ENCODE measurements at places on chromosomes 7 and 10.

DNA sequence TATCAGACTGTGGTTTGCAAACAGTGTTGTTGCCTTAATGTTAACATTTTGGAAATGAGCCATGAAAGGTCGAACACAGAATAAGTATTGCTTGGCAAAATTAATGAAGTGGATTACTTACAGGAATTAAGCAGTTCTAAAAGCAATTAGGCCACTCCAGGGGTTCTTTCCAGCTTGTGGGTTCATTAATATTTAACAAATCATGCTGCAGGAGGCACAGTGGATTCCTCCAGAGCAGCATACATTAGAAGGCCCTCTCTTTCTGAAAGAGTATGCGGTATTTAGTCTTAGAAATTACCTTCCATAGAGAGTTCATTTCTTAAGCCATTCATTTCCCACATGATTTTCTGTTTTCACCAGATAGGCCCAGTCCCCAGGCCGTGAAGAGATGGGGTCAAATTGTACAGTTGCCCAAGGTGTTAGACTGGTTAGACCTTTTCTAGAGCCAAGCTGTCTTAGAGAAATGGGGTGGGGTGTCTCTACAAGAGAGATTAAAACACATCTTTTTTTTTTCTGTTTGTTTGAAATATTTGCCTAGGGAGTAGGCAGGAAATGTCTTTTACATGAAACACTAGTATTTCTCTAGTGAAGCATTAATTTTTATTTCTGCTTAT lies 40.0 kb upstream of the AGR3 start:
- DNase-seq = no peak

DNA sequence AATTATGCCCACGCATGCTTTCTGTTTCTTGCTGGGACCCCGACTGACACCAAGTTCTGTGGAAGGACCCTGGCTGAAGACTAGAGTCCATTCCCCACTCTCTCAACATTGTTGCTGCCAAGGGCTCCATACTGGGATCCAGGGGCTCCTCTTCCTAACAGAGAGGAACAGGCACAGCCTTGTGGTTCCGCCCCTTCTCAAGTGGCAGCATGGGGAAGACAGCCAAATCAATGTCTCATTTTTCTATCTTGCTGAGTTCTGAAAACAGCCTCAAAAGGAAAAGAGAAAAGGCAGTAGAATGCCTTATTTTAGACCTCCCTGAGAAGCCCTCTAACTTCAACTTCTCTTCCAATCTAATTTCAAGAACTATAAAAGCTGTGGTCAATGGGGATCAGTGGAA lies 23.7 kb upstream of the LAMB1 start:
- no peak for DNase-seq

- no peak for DNase-seq
Observed at GRCh38 chr7:3887096-3887690, 586.1 kb downstream of the SDK1 start.

- DNase-seq = no peak
Observed at GRCh38 chr7:14115701-14116100, 126.2 kb upstream of the ETV1 start.

- DNase-seq = no peak
Observed at GRCh38 chr10:32943395-32943794, 14.6 kb downstream of the ITGB1 start.

GRCh38 chr10:44828508-44829142 lies 82.5 kb upstream of the TMEM72 start:
- DNase-seq = no peak

DNA sequence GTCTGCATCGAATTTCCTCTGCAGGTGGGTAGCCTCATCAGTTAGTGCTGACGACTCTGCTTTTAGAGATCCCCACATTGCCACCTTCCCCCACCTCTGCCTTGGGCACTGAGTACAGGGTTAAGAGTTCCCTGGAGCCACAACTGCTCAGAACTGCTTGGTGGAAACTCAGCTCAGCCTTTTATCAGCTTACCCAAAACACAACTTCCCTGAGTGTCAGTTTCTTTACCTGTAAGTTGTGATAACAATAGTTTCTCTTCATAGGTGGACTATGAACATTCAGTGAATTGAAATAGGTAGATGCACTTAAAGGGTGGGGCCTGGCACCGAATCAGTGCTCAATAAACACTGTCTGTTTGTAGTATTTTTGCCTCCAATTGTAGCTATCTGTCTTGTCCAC lies 11.3 kb downstream of the ASB13 start:
- DNase-seq = no peak

GRCh38 chr7:87518735-87519134 lies 43.3 kb upstream of the ABCB4 start:
- DNase-seq = no peak

Data from activated CD4-positive, alpha-beta T cell treated with anti-CD3 and anti-CD28 coated beads for 24 hours (primary cell).